Stimulated activated CD8-positive, alpha-beta memory T cell treated with anti-CD3 and anti-CD28 coated beads, Interleukin-12 subunit alpha, Interleukin-12 subunit beta, amount 100 ng/mL, for 1 hour (primary cell): ENCODE measurements at places on chromosomes 16 and 17.

DNA sequence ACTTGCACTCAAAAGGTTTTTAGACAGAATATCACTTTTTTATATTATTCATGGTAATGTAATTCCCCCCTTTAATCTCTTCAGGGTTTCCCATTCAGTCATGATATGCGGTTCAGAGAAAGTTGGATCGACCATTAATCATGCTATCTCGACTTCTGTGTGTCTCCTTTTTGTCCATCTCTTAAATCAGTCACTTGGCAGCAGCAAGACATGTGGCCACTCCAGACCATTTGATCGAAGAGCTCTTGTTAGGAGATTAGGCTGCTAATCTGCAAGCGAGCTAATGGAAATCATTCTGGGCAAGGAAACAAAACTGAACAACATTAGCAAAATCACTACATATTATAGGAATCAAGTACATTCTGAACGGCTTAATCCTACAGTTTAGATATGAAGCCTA is 449.9 kb downstream of the WWOX start:
- DNase-seq = no peak

GRCh38 chr16:80167657-80168390 is 373.0 kb upstream of the DYNLRB2 start:
- no peak for DNase-seq

GRCh38 chr17:31583772-31584356 is 192.4 kb downstream of the RAB11FIP4 start:
- DNase-seq = no peak

DNA sequence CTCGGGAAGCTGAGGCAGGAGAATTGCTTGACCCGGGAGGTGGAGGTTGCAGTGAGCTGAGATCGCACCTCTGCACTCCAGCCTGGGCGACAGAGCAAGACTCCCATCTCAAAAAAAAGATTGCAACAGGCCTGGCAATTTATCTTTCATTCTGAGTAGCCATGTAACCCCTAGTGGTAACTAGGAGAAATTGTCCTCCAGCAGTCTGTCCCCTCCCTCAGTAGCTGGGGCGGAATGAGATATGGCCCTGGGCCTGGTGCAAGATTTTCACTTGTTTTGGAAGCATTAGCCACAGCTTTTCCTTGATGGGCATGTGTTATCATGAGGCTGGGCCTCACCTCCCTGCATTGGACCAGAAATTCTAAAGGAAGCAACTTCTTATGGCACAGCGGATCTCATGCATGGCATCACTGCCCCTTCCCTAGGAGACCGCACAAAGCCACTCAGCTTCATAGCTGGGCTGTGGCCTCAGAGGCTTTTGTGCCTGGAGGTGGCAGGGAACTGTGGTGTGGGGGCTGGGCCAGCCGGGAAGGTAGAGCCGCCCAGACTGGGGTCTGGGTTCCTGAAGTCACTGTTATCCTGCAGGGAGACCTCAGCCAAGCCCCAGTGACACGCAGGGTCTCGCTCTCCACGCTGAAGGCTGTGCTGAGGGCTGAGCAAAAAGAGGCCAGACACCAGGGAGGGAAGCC is 13.4 kb downstream of the NATD1 start:
- no peak for DNase-seq

DNA sequence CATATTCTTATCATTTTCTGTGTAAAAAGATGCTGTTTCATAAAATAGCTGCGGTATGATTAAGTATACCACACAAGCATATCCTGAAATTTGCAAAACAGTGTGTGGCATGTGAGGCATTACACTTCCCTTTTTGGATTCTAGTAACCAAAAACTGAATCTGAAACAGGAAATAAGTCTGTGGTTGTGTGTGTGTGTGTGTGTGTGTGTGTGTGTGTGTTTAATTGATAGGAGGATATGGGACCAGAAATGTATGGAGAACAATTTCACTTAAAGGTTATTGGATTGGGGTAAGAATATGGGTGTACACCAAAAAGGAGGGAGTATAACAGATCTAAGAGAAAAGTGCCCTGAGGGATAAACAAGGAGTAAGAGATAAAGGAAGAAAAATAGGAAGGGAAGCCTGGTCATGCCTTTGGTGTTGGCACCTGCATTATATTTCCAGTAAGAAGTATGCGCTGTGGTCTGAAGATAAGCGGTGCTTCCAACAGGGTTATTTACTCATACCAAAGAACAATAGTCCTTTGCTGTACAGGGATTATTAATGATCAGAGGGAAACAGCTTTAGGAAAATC is 4.0 kb downstream of the LYRM1 start:
- DNase-seq = no peak

DNA sequence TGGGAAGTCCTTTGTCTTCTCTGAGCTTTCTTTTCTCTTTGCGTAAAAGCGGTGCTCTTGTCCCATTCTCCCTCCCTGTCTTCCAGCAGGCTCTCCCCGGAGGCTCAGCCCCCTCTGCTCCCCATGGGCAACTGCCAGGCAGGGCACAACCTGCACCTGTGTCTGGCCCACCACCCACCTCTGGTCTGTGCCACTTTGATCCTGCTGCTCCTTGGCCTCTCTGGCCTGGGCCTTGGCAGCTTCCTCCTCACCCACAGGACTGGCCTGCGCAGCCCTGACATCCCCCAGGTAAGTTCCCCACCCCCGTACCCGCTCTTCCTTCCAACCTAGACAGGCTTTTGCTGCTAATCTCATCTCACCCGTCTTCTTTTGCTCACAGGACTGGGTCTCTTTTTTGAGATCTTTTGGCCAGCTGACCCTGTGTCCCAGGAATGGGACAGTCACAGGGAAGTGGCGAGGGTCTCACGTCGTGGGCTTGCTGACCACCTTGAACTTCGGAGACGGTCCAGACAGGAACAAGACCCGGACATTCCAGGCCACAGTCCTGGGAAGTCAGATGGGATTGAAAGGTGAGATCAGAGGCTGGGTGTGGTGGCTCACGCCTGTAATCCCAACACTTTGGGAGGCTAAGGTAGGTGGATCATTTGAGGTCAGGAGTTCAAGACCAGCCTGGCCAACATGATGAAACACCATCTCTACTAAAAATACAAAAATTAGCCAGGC is 1.3 kb downstream of the TMEM219 start:
- no peak for DNase-seq

- no peak for DNase-seq
Measured at GRCh38 chr16:17984810-17985209, 351.7 kb downstream of the NPIPA8 start.

GRCh38 chr17:79808763-79809529 is 12.1 kb upstream of the CBX8 start:
- DNase-seq = no peak

GRCh38 chr16:53064081-53064578 is 9.3 kb downstream of the CHD9 start:
- no peak for DNase-seq

DNA sequence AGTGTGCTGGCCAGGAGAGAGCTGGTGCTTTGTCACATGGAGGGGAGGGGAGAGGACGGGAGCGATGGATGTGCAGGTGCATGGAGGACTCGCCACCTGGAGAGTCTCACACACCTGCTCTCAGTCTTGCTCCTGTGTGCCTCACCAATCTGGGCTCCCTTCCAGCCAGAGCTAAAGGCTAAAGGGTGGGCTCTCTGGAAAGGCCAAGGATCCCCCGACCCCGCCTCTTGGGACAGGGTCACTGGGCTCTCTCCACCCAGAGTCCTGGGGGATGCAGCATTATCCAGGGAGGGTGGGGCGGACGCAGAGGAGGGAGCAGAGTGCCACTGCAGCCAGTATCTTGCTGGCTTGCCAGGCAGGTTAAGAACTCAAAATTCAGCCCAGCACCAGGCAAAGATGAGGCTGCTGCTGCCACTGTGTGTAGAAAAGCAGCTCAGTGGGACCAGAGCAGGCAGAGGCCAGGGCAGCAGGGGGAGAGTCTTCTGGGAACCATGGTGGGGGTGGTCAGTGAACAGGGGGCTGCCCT is 5.4 kb upstream of the STAT5B start:
- no peak for DNase-seq

GRCh38 chr16:84845496-84846002 is 25.8 kb downstream of the CRISPLD2 start:
- DNase-seq = no peak

DNA sequence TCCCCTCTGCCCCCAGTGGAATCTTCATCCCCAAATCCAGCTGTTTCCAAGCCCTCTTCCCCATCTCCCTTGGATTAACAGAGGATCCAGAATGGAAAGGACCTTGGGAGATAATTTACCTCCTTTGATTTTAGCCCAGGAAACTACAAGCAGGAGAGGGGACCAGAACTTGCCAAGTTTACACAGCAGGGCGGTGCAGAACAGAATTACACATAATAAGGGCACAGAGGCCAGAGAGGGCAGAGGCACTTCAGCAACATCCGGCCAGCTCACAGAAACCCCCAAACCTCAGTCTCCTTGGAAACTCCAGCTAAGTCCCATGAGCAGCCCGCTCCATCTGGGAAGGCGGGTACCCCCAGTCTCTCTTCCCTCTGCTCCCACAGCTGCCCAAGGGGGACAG is 27.2 kb downstream of the PEMT start:
- DNase-seq = no peak

GRCh38 chr16:20868890-20869289 is 31.3 kb downstream of the DCUN1D3 start:
- no peak for DNase-seq

GRCh38 chr17:55668312-55668920 is 54.2 kb downstream of the TMEM100 start:
- no peak for DNase-seq

- no peak for DNase-seq
Measured at GRCh38 chr17:70796757-70797156, 627.4 kb downstream of the KCNJ2 start.

DNA sequence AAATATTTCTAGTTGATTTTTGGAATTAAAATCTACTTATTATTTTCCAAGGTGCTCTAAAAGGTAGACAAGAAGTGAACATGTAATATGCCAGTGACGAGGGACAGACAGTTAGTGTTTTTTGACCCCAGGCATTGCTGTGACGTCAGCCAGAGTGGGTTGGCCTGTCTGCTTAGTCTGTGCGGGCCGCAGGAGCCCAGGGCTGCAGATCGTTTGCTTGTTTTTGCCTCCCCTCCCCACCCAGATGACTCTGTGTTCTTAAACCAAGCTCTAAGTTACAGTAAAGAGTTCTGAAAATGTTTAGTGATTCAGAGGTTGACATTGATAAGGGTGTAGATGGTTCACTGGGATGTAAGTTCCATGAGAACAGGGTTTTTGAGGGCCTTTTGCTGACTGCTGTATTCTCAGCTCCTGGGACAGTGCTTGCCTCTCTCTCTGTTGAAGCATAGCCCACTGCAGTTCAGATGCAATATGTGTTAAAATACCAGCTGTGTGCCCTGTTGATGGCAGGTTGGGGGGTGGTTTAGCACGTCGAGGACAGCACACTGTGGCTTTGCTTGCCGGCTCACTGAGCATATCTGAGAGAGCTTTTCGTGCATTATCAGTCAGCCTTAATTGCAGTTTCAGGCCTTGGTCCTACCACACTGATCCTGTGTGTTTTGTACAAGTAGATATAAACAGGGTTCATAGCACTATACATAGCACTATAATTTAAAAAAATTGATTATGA is 64.8 kb downstream of the SEC14L1 start:
- no peak for DNase-seq

DNA sequence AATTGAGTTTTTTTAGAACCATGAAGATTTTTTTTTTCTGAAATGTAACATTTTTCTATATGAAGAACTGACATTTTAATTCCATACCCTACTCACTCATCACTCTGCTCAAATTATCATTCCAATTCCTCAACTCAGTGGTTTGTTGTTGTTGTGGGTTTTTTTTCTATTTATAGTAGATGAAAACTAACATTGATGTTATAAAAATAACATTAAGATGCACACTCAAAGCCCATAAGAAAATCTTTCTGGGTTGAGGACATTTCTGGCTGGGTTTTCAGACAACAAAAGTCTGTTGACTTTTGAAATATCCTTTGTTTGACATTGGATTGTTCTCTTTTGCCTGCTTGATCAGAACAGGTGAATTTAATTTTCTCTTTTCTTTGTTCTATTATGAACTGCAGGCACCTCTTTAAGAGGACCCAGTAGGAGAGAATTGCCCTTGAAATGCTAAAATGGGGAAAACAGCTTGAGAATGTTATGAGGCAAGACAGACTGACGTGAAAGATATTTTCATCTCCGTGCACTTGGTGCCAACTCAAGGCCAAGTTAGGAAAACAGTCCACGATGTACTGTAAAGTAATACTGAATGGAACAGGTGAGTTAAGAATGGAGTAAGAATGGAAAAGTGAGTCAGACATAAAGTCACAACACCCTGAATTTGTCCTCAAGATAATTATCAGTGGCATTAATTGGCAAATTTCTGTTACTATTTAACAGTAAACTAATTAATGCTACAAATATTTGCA is 16.1 kb upstream of the ABCA5 start:
- no peak for DNase-seq

DNA sequence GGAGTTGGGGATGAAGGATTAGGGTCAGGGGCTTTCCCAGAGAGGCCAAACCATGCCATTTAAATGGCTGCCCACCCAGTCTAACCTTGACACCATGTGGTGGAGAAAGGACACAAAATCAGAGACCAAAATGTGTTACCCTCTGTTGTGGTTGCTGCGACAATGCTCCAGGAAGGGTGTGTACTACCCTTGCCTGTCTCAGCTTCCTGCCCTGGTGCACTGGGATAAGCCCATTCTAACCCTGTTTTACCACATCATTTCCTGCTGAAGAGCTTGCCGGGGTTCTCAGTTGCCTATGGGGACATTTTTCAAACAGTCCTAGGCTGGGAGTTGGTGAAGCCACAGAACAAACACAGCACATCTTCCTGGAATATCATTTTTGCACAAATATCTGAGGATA is 4.9 kb downstream of the OR4D1 start:
- DNase-seq = peak; percentile 28

GRCh38 chr16:31267332-31268032 is 7.7 kb downstream of the ITGAM start:
- DNase-seq = no peak

DNA sequence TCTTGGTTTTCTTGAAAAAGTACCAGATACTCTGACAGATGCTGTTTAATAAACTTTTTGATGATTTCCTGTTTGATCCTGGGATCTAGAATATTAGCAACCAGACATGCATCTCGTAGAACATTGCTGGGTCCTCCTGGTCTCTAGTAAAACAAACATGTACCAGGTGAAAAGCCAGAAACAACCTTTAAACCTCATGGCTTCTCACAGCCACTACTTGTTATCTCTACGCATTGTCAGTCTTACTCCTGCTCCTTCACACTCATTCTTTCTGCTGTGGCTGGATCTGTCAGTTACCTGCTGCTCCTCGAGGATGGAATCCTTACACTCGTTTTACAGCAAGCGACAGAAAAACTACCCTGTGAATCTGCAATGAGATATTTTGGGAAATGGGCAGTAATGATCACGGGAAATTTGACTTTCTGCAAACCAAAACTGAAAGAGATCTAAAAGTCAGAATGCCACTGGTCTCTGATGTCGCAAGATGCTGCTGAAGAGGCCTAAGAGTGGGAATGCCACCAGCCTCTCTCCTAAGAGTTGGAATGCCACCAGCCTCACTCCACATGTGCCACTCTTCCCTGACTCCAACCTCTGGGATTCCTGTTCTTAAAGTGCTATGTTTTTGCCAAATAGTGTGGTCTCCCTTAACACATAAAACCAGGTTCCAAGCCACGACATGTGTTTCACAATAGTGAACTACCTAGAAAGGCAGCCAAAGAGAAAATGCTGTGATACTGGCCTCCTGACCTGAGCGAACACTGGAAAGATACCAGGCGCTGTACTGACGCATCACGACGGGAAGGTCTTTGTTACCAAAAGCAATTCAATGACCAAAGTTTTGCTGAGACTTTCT is 86.3 kb downstream of the VPS53 start:
- no peak for DNase-seq
